Sigmoid colon (tissue), 7 donors: ENCODE measurements at places on chromosomes 16 and 17. TPM values are rescaled to one million over a fixed set of nuclear protein-coding genes. Genes with fewer than 3 reads are reported as not detected.
A peak's percentile ranks its signal among the peaks of the same experiment; 100 is the strongest.

The ANKFN1 gene
- polyA plus RNA-seq = 0.12 TPM

The PDILT gene
- not detected for polyA plus RNA-seq

DNA sequence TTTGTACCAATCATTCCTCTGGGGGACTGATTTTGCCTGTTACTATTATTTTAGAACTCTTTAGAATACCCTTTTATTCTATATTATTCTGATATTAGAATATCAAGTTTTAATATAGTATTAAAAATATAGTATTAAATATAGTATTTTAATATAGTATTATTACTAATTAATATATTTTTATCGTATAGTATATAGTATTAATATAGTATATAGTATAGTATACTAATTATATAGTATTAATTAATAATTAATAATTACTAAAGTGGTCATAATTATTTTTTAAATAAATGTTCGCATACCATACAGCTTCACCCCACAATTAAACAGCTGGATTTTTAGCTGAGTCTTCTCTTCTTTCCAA is 73.3 kb downstream of the GNAO1 start:
- no peaks in the 10 kb centered on the region for H3K27me3 ChIP-seq
- H3K4me1 ChIP-seq = peaks cover 69% of the 10 kb centered on the region
- no peaks in the 10 kb centered on the region for H3K36me3 ChIP-seq
- H3K4me3 ChIP-seq = no peak overlapping the region
- H3K27ac ChIP-seq = peak overlapping the region; percentile 92
- DNase-seq = no peak

DNA sequence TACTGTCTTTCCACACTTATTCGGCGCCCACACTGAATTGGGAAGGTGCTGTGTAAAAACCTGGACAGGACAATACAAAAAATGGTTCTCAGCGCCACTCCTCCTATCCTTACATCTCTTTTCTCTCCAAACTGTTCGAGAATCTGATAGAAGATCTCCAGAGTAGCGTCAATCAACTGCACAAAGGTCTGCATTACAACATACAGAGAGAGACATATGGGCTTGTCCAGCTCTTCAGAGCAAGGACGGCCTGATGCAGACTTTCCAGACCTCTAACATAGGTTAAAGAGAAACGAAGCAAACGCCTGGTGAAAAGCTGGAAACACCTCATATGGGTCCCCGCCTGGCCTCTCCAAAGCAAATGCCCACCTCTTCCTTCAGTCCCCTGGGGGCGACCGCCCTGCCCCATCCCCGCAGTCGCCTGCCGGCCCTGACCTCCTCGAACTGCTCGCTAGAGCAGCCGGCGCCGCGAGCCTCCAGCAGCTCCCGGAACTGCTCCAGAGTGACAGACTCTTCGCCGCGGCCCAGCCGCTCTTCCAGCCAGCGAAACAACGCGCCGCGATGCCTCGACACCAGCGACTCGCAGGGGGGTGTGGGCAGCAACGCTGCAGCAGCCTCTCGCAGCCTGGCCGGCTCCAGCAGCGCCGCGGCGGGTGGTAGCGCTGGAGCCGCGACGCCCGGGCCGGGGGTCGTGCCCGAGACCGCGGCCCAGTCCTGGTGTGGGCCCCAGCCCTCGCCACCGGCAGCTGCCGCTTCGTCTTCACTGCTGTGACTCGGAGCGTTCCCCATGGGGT is 526 bp downstream of the ZZEF1 start:
- no peaks in the 10 kb centered on the region for H3K27me3 ChIP-seq
- peak overlapping the region; percentile 100 for H3K27ac ChIP-seq
- no peaks in the 10 kb centered on the region for H3K36me3 ChIP-seq
- H3K4me3 ChIP-seq = peak overlapping the region; percentile 76
- no peaks in the 10 kb centered on the region for H3K4me1 ChIP-seq

DNA sequence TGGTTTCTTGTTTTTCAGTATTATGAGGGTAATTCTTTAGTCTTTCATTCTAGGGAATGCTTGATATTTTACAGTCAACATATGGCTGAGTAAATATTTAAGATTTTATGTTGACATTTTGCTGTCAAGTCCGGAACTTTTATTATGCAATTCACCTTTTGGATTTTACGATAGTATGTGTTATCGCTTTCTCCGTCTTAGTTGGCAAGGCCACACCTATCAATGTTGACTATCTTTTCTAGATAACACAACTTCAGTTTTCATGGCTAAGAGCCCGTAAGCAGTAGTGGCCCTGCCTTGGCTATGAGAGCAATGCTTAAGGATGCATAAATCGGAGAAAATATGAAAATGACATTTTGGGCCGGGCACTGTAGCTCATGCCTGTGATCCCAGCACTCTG is 39.5 kb upstream of the CDH13 start:
- H3K4me1 ChIP-seq = no peaks in the 10 kb centered on the region
- H3K4me3 ChIP-seq = no peak overlapping the region
- H3K36me3 ChIP-seq = no peaks in the 10 kb centered on the region
- no peak overlapping the region for H3K27ac ChIP-seq
- DNase-seq = no peak
- no peaks in the 10 kb centered on the region for H3K27me3 ChIP-seq

DNA sequence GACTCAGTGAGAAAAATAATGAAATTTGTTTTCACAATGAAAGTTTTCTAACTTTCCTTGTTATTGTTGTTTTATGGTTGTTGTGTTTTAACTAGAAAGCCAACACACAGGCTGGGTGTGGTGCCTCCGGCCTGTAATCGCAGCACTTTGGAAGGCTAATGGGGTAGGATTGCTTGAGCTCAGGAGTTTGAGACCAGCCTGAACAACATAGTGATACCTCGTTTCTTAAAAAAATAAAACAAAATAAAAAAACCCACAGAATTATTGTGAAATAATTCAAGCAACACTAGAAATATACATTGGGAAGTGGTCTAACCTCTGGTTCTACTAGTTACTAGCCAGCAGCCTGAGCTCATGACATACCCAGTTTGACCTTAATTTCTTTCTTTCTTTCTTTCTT is 630 bp downstream of the MILR1 start:
- no peaks in the 10 kb centered on the region for H3K27me3 ChIP-seq
- H3K4me3 ChIP-seq = no peak overlapping the region
- no peak for DNase-seq

The YPEL2 gene
- polyA plus RNA-seq = 19.2 TPM

The DNAH17 gene
- not detected for polyA plus RNA-seq

The GSDMA gene
- not detected for polyA plus RNA-seq

- no peak overlapping the region for H3K4me3 ChIP-seq
- H3K27me3 ChIP-seq = no peaks in the 10 kb centered on the region
- no peaks in the 10 kb centered on the region for H3K36me3 ChIP-seq
- no peak overlapping the region for H3K27ac ChIP-seq
- no peaks in the 10 kb centered on the region for H3K4me1 ChIP-seq
Measured at GRCh38 chr16:81283044-81283443, 31.7 kb upstream of the GAN start.

DNA sequence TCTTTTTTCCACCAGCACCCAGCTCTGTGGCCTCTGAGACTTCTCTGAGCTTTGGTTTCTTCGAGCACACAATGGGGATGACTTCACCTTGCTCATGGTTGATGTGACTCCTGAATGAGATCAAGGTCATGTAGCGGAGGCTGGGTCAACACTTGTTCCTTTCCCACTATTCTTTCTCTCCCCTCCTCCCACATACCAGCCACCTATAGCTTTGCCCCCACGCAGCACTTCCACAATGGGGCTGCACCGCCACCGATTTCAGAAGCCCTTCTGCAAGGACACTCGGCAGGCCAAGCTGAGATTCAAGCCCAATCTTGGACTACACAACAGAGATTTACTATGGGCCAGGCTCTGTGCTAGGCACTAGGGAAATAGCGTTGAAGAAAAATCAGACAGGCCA is 14.4 kb downstream of the TRIM25 start:
- DNase-seq = no peak
- H3K36me3 ChIP-seq = peaks cover 99% of the 10 kb centered on the region
- no peaks in the 10 kb centered on the region for H3K4me1 ChIP-seq
- H3K27ac ChIP-seq = no peak overlapping the region
- H3K4me3 ChIP-seq = no peak overlapping the region

The CNGB1 gene
- polyA plus RNA-seq = not detected

The HOXB5 gene
- 13.9 TPM for polyA plus RNA-seq

The PMP22 gene
- 48.9 TPM for polyA plus RNA-seq

- H3K36me3 ChIP-seq = no peaks in the 10 kb centered on the region
- H3K27ac ChIP-seq = no peak overlapping the region
- no peaks in the 10 kb centered on the region for H3K27me3 ChIP-seq
- no peaks in the 10 kb centered on the region for H3K4me1 ChIP-seq
- no peak overlapping the region for H3K4me3 ChIP-seq
- no peak for DNase-seq
Measured at GRCh38 chr17:57670769-57671569, 74.1 kb downstream of the CCDC182 start.

The SNAI3 gene
- polyA plus RNA-seq = 3.0 TPM

The ARL17A gene
- polyA plus RNA-seq = 1.6 TPM

The RAC3 gene
- polyA plus RNA-seq = 11.8 TPM

The MAF gene
- 12.6 TPM for polyA plus RNA-seq

- no peaks in the 10 kb centered on the region for H3K4me1 ChIP-seq
- DNase-seq = no peak
- H3K27ac ChIP-seq = no peak overlapping the region
- H3K4me3 ChIP-seq = no peak overlapping the region
- no peaks in the 10 kb centered on the region for H3K36me3 ChIP-seq
Measured at GRCh38 chr17:77753246-77753645, 205.3 kb upstream of the TNRC6C start.

DNA sequence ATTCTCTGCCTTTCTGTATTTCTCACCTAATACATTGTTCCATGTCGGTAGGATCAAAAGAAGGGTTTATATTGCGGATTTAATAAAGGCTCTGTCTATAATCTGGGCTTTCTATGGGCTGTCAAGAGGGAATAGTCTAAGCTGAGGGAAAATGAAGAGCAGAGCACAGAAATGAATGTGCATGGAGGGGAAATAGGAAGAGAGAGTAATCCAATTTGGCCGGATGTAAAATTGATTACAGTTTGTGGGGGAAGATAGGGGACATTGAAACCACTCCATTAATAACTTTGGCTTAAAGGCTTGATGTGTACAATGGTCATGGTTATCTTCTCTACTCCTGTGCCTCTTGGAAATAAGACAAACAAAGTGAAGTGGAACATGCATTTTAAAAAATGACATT is 334.2 kb upstream of the CDH8 start:
- no peak overlapping the region for H3K27ac ChIP-seq
- no peak overlapping the region for H3K4me3 ChIP-seq
- no peaks in the 10 kb centered on the region for H3K4me1 ChIP-seq
- no peaks in the 10 kb centered on the region for H3K36me3 ChIP-seq
- H3K27me3 ChIP-seq = no peaks in the 10 kb centered on the region

- peaks cover 37% of the 10 kb centered on the region for H3K4me1 ChIP-seq
- no peak for DNase-seq
- no peaks in the 10 kb centered on the region for H3K27me3 ChIP-seq
- no peak overlapping the region for H3K4me3 ChIP-seq
- peak overlapping the region; percentile 40 for H3K27ac ChIP-seq
Measured at GRCh38 chr16:17433577-17434451, 36.9 kb downstream of the XYLT1 start.

- no peaks in the 10 kb centered on the region for H3K27me3 ChIP-seq
- H3K4me1 ChIP-seq = peaks cover 56% of the 10 kb centered on the region
- H3K4me3 ChIP-seq = no peak overlapping the region
- H3K27ac ChIP-seq = peak overlapping the region; percentile 69
- DNase-seq = no peak
Measured at GRCh38 chr16:75043175-75043895, 44.5 kb downstream of the ZNRF1 start.

DNA sequence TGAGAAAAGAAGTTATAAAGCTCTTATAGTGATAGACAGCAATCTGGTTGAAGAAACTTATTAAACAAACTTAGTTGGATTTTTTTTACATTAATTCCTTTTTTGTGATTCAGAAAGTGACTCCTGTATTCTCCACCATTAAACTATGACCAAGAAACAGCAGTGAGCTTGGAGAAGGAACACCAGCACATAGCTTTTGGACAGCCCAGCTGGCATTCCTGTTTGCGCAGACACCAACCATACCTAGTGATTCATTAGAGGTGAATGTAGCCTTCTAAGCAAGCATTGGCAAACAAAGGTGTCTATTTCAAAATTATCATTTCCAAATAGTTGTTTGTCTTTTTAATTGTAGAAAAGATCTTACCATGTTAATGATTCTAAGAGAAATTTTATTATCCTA is 94.4 kb downstream of the STXBP4 start:
- H3K4me3 ChIP-seq = no peak overlapping the region
- no peaks in the 10 kb centered on the region for H3K27me3 ChIP-seq
- no peak overlapping the region for H3K27ac ChIP-seq
- H3K36me3 ChIP-seq = no peaks in the 10 kb centered on the region
- H3K4me1 ChIP-seq = no peaks in the 10 kb centered on the region
- DNase-seq = no peak

The SOX15 gene
- polyA plus RNA-seq = 1.2 TPM

The LDHD gene
- polyA plus RNA-seq = 66.1 TPM

- H3K4me3 ChIP-seq = no peak overlapping the region
- no peaks in the 10 kb centered on the region for H3K27me3 ChIP-seq
- H3K36me3 ChIP-seq = no peaks in the 10 kb centered on the region
- no peak for DNase-seq
- no peaks in the 10 kb centered on the region for H3K4me1 ChIP-seq
Measured at GRCh38 chr17:13429201-13429600, 172.5 kb downstream of the HS3ST3A1 start.

The NEK8 gene
- polyA plus RNA-seq = 1.8 TPM

The USP22 gene
- polyA plus RNA-seq = 25.2 TPM

DNA sequence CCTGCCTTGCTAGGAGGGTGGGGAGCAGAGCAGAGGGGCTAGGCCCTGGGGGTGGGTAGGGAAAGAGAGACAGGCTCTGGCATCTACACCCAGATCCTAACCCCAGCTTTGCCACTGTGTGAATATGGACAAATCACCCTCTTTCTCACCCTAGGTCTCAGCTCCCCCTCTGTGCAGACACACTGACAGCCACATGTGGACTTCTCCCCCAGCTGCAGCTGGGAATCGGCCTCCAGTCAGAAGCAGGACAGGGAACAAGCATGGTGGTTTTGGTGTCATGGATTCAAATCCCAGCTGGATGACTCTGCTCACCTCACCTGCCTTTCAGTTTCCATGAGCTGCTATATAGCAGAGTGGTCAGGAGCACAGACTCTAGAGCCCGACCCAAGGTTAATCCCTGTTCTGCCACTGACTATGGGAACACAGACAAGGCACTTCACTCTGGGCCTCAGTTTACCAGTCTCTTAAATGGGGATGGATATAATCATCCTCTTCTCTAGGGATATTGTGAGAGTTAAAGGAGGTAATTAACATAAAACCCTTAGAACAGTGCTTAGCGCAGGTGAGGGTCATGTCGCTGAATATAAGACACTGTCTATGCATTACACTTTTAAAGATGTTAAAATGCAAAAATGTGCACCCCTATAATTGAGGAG is 26.2 kb upstream of the MAP3K14 start:
- H3K4me3 ChIP-seq = no peak overlapping the region
- DNase-seq = peak; percentile 12
- H3K27me3 ChIP-seq = no peaks in the 10 kb centered on the region
- no peak overlapping the region for H3K27ac ChIP-seq
- H3K4me1 ChIP-seq = peaks cover 10% of the 10 kb centered on the region

The CD79B gene
- 112 TPM for polyA plus RNA-seq

The NEUROD2 gene
- polyA plus RNA-seq = 1.2 TPM

GRCh38 chr16:80652441-80652840 is 111.6 kb downstream of the DYNLRB2 start:
- no peak for DNase-seq
- H3K36me3 ChIP-seq = no peaks in the 10 kb centered on the region
- no peaks in the 10 kb centered on the region for H3K27me3 ChIP-seq
- H3K4me3 ChIP-seq = no peak overlapping the region

The MYH2 gene
- polyA plus RNA-seq = not detected
